Gastrocnemius medialis (tissue), 4 donors: ENCODE measurements at places on chromosomes 5 and 9.

GRCh38 chr5:103455796-103456195 is 106.8 kb downstream of the NUDT12 start:
- no peaks in the 10 kb centered on the region for H3K36me3 ChIP-seq
- H3K4me1 ChIP-seq: no peaks in the 10 kb centered on the region

DNA sequence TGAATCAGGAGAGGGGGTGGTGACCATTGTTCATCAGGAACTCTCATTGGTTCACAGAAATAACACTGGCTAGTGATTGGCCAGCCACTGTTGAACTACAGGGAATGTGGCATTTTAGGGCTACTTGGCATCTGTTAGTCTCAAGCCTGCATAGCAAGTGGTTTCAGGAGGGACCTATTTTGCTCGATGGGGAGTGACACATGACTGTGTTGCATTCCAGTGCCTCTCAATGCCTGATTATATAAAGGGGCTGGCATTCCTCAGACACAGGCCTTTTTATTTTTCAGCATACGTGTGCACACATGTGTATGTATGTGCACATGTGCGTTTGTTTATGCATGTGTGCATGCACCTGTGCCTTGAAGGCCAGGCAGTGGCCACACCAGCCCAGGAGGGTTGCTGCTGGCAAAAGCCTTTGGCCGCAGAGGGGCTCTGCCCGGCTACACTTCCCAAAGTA is 23.2 kb downstream of the FGD3 start:
- no peaks in the 10 kb centered on the region for H3K4me1 ChIP-seq
- DNase-seq: no peak
- no peak overlapping the region for H3K4me3 ChIP-seq

DNA sequence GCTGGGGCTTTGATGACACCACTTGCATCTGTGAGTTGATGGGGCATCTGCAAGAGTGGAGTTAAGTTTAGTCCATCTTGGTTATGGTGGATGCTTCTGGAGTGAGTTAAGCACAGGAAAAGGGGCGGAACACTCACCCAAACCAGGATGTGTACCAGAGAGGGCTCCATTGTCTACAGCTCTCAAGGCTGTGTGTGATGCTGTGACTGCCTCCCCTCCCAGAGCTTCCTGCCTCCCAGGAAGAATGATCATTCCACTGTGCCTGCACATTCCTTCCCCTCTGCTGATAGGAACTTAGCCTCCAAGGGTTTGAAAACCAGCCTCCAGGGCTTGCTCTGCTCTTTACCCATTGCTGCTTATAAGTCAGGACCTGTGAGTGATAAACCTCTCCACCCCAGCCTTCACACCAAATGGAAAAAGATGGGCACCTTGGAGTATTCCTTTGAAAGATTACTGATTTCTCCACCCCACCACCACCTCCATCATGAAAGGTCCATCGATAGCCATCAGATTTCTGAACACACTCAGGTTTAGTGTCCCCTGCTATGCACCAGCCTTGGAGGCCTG is 160.1 kb upstream of the SPRY4 start:
- H3K27ac ChIP-seq: no peak overlapping the region
- H3K27me3 ChIP-seq: no peaks in the 10 kb centered on the region
- no peak overlapping the region for H3K4me3 ChIP-seq
- no peaks in the 10 kb centered on the region for H3K36me3 ChIP-seq
- H3K4me1 ChIP-seq: no peaks in the 10 kb centered on the region

- DNase-seq: no peak
- peaks cover 11% of the 10 kb centered on the region for H3K4me1 ChIP-seq
- H3K27me3 ChIP-seq: no peaks in the 10 kb centered on the region
- no peaks in the 10 kb centered on the region for H3K36me3 ChIP-seq
- no peak overlapping the region for H3K27ac ChIP-seq
These were observed 159.4 kb upstream of the NR3C1 start for GRCh38 chr5:143562935-143563334.
